ENCODE measurements at places on chromosomes 3 and 15. TPM values are rescaled to one million over a fixed set of nuclear protein-coding genes. Genes with fewer than 3 reads are reported as not detected.

DNA sequence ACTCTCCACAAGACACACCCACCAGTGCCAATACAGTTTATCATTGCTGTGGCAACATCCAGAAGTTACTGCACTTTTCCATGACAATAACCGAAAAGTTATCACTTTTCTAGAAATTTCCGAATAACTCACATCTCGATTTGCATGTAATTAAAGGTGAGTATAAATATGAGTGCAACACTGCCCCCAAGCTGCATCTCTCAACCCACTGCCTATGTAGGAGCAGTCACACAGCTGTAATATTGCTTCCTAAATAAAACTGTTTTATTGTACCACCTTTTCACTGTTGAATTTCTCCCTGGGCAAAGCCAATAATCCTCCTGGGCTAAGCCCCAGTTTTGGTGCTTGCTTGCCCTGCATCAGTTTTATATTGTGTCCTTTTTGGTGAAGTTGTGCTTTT, 601.0 kb upstream of the EPHA6 start:
- DNase-seq: no peak

- no peak for DNase-seq
Measured at GRCh38 chr3:60973321-60973720, 277.9 kb downstream of the FHIT start.

- DNase-seq: no peak
Measured at GRCh38 chr15:24777307-24777706, 101.7 kb downstream of the NPAP1 start.

GRCh38 chr15:77023576-77024272, 28.8 kb downstream of the PSTPIP1 start:
- DNase-seq: no peak

GRCh38 chr3:87765256-87765655, 293.5 kb downstream of the CGGBP1 start:
- no peak for DNase-seq

DNA sequence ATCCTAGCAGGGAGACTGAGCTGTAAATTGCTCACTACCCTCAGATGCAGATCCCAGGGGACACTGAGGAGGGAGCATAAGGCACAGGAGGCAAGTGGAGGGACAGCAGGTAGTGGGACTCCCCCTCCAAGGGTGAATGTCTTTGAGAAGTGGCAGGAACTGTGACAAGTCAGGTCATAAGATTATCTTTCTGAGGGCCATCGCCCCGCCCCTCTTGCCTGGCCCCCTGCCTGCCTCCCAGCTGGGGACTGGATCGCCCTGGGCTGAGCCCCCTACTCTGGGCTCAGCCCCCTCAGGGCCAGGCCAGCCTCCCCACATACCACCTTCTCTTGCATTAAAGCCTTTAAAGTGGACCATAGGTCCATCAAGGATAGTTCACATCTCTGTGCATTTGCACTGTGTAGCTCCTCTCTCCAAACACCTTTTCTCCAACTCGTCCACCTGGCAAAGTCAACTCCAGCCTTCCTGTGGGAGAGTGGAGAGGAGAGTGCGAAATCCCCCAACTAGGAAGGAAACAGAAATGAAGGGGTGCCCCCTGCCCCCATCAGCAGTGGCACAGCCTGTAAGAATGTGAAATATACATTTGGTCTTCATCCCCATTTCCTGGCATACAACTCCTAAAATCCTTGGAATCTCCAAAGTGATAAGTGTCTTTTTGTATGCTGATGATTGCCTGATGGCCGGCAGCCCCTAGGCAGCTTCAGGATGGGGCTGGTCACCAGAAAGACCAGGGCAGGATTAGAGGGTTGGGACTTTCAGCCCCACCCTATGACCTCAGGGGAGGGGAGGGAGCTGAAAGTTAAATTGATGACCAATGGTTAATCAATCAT, 14.7 kb downstream of the PIF1 start:
- no peak for DNase-seq

DNA sequence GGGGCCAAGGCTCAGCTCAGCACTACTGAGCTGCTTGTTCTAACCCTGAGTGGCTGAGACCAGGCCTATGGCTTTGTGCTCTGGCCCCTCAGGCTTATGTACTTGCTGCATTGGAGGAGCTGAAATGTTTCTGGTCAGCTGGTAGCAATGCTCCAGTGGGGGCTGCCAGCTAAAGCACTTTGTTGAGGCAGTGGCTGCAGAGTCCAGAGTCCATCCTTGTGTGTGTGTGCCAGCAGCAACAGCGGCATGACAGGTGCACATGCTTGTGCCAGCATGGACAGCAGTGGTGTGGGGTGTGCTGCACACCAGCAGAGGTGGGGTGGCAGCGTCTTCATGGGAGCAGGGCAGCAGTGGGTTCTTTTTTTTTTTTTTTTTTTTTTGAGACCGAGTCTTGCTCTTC, 169.1 kb downstream of the VPS8 start:
- DNase-seq: no peak

UBE2Q2 gene
- total RNA-seq: 36.9 TPM

ISL2 gene
- 2.9 TPM for total RNA-seq
